ENCODE measurements at places on chromosomes 4 and X. TPM values are rescaled to one million over a fixed set of nuclear protein-coding genes. Genes with fewer than 3 reads are reported as not detected.

GRCh38 chrX:155966876-155967275 is 30.6 kb upstream of the IL9R start:
- no peak for DNase-seq

- DNase-seq = no peak
Measured at GRCh38 chrX:15977644-15978043, 123.0 kb upstream of the AP1S2 start.

- DNase-seq = no peak
Measured at GRCh38 chr4:102723511-102723910, 37.3 kb downstream of the MANBA start.

DNA sequence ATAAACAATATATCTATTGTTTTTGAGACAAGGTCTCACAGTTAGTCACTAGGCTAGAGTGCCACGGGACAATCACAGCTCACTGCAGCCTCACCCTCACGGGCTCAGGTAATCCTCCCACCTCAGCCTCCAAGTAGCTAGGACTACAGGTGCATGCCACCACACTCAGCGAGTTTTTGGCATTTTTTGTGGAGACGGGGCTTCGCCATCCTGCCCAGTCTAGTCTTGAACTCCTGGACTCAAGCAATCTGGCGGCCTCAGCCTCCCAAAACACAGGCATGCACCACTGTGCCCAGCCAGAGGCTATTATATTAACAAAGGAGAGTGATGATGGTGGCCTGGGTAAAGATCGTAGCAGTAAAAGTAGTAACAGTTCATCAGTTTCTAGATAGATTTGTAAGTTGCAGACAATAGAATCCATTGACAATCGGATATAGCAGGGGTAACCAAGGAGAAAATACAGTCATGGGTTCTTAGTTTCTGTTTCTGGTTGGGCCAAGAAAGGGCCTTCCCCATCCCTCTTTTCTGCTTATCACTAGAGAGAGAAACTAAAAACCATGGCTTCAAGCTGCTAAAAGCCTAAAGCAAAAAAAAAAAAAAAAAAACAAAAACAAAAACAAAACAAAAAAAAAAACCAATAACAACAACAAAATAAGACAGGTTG is 60.6 kb downstream of the ANXA10 start:
- DNase-seq = no peak

- no peak for DNase-seq
Measured at GRCh38 chr4:67292045-67292444, 253.3 kb downstream of the CENPC start.

DNA sequence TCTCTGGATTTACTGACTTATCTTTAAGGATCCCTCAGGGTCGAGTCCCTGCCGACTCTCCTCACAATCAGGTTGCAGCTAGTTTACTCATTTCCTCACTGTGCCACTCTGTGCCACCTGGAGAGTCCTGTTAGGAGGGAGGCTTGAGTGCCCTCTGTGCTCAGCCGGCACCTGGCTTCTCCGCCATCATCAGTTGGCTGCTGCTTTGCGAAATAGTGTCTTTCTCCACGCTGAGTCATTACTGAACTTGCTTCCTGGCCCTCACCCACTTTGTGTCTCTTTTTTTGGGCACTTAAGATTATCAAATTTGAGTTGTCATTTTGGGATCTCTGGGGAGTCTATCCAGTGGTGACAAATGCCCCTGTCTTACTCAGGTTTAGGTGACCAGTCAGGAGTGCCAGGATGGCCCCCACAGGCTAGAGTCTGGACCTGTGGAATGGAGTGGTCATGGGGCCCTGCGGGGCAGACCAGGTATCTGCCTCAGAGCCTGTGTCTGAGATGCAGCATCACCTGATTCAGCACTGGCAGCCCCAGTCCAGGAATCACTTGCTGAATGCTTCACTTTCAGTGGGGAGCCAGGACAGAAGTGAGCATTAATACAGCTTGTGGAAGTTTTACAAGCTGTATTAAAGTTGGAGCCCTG is 37.7 kb downstream of the JADE1 start:
- no peak for DNase-seq

- no peak for DNase-seq
Measured at GRCh38 chr4:40573593-40574311, 55.9 kb downstream of the RBM47 start.

DNA sequence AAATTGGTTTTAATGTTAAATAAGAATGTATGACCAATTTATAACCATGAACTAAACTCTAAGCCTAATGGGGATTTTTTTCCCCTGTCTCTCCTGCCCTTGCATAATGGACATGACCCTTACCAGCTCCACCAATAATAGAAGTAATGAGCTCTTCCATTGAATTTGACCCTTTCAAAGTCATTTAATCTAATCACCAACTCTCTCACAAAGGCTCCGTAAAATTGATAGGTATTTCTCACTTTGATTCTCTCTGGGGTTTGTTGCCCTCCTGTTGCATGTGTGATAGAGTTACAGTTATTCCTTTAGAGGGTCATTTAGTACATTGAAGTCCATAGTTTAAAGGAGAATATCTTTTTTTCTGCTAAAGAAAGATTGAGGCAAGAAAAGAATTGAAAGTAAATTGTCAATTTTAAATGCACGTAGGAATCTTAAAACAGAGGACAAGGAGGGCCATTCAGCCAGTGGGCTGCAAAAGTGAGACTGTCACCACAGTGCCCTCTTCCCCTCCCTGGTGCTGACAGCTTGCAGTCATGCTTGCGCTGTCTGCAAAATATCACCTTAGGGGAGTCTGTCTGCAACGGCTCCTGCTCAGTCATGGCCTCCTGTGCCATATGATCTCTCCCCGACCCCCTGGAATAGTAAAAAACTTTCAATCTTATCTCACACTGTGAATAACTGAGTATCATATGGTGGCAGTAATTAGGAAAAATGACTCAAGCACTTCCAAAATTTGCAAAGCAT is 307.5 kb upstream of the GNPDA2 start:
- no peak for DNase-seq

GRCh38 chrX:51931566-51932150 is 38.2 kb downstream of the MAGED1 start:
- no peak for DNase-seq

DNA sequence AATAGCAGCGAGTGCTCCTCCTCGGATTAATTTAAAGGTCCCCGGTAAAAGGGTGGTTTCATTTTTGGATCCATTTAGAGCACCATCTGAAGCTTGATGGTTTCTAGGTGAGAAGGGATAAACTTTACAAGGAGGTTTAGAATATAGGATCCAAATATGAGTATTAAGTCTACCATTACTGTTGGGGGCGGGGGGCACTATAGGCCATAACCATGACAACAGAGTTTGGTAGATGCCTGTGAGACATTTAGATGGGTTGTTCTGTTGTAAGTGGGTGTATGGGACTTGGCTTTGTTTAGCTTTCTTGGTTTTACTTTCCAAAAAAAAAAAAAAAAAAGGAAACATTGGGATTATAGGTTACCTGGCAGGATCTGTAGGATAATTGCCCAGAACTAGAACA is 92.7 kb downstream of the TENT5D start:
- DNase-seq = no peak

- no peak for DNase-seq
Measured at GRCh38 chr4:165680821-165681220, 192.2 kb upstream of the TLL1 start.

DNA sequence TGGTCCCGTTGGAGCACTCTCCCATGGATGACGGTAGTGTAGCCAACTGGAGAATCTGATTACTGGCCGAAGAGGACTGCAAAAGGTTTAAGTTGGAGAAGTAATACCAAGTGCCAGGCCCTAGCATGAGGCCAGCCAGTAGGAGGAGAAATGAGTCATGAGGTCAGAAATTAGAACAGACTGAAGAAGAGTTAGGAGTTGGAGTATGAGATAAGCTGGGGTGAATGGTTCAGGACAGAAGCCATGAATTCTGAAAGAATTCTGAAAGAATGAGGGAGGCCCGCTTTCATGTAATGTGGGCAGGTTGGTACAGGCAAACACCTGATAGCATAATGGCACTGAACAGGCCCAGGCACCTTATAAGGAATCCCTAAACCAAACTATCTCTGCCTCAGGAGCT is 18.4 kb upstream of the STK26 start:
- no peak for DNase-seq

DNA sequence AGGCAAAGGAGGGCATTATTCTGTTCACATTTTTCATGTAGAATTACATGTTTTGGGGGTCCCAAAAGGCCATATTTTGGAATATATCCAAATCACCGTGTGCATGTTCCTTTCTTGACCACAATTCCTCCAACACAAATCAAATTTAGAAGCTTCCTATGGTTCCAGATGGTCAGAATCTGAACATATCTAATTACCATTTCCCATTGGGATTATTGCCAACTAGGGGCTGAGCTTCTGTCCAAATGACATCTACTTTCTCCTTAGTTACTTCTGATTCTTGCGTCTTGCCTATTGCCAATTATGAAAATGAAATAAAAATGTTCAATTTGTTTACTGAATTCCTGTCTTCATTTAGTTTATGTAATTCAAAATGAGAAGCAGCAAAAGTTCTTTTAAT is 163.7 kb downstream of the CPE start:
- no peak for DNase-seq

DNA sequence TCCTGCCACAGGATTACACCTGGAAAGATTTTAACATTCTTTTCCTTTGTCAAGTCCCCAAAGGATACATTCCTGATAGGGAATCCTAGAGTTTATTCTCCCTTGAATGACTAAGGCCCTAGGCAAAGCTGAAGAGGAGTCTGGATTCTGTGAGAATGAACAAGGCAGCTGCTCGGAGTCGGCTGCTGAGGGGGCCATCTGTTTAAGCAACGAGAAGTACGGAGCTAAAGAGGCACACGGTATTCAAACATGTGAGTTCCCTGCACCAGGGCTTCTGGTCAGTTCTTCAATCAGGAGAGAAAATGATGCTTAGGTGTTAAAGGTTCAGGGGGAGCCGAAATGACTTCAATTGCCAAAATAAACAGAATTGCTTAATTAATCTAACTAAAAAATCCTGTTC is 97.6 kb downstream of the MGST2 start:
- DNase-seq = no peak

- no peak for DNase-seq
Measured at GRCh38 chr4:38738940-38739803, 43.6 kb downstream of the TLR10 start.

- no peak for DNase-seq
Measured at GRCh38 chr4:85933291-85933640, 426.6 kb downstream of the MAPK10 start.

- DNase-seq = no peak
Measured at GRCh38 chrX:136643243-136643642, 4.7 kb upstream of the CD40LG start.

DNA sequence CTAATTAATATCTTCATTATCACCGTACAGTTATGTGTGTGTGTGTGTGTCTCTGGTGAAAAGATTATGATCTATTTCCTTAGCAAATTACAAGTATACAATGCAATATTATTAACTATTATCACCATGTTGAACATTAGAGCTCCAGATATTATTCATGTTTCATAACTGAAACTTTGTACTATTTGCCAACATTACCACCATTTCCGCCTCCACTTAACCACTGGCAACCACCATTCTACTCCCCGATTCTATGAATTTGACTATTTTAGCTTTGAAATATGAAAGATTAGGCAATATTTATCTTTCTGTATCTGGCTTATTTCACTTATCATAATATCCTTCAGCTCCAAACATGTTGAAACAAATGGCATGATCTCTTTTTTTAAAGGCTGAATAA is 717.9 kb downstream of the ARAP2 start:
- no peak for DNase-seq

GRCh38 chr4:184434501-184435066 is 39.8 kb downstream of the IRF2 start:
- no peak for DNase-seq

DNA sequence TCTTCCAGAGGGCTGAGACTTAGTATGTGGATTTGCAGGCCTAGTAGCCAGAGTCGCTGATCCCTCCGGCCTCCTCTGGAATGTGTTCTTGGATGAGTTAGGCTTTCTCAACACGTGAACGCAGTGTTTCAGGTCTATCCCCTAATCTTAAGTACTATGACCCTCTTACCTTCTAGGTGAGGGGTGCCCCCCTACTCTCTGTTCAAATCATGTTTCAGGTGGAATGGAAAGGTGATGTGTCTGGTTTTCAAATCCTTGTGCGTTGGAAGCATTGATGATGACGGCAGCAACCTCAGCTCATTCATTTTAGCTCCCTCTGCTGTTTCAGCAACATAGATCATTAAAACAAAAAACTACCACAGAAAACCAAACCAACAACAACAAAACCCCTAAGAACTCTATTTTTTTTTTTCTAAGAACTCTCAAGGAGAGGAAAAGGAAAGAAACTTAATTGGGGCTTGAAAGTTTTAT is 56.4 kb downstream of the RWDD4 start:
- DNase-seq = no peak

GRCh38 chr4:15005474-15006115 is 3.3 kb downstream of the CPEB2 start:
- DNase-seq = no peak

DNA sequence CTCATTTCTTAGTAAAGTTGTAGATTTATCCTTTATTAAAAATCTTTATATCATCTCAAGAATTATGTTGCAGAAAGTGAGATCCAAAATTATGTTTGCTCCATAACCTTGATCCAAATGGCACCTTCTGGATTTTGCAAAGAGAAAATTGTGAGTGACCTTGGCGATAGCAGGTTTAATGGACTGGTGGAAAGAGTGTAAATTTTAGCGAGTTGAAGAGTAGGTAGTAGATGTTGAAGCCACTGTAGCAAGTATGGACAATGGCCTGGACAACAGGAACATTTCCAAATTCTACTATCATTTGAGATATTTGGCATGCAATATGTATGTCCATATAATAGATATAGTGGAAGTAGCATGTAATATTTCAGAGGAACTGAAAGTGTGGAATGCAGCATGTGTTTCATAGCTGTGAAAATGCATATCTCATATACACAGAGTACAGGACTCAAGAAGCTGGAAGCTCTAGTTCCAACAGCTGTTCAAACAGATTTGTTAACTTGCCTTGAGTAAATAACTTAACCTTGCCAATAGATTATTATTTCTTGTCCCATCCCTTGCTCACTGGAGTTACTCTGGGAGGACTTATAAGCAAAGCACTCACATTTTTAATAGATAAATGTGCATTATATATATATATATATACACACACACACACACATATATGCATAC is 152.5 kb upstream of the TLL1 start:
- DNase-seq = no peak

GRCh38 chr4:37896206-37896860 is 5.4 kb downstream of the TBC1D1 start:
- DNase-seq = no peak

GRCh38 chr4:38669208-38669607 is 5.2 kb downstream of the KLF3 start:
- no peak for DNase-seq

BEX5 gene
- total RNA-seq = 14.3 TPM

CFAP97 gene
- total RNA-seq = 24.5 TPM

EVC2 gene
- 1.3 TPM for total RNA-seq

NHS gene
- total RNA-seq = 0.36 TPM

C4orf50 gene
- 0.20 TPM for total RNA-seq

HUWE1 gene
- 127 TPM for total RNA-seq

SHROOM3 gene
- not detected for total RNA-seq

CXorf51A gene
- total RNA-seq = not detected

NDUFA1 gene
- total RNA-seq = 45.4 TPM

FATE1 gene
- not detected for total RNA-seq

PROM1 gene
- not detected for total RNA-seq

FREM3 gene
- total RNA-seq = not detected

Measured in CD4-positive, alpha-beta T cell (primary cell).